Activated CD4-positive, alpha-beta T cell treated with anti-CD3 and anti-CD28 coated beads, Interleukin-2, amount 10 ng/mL, durations not matched to agents 7 days and 5 days (primary cell): ENCODE measurements at places on chromosomes 6 and 20.

- H3K27me3 ChIP-seq: no peaks in the 10 kb centered on the region
- H3K4me3 ChIP-seq: no peak overlapping the region
- H3K36me3 ChIP-seq: peaks cover 6% of the 10 kb centered on the region
- DNase-seq: no peak
These were observed 14.5 kb downstream of the REV3L start for GRCh38 chr6:111468329-111469012.

- DNase-seq: no peak
- H3K36me3 ChIP-seq: no peaks in the 10 kb centered on the region
- H3K27me3 ChIP-seq: no peaks in the 10 kb centered on the region
These were observed 44.1 kb downstream of the GJA1 start for GRCh38 chr6:121479486-121480098.

DNA sequence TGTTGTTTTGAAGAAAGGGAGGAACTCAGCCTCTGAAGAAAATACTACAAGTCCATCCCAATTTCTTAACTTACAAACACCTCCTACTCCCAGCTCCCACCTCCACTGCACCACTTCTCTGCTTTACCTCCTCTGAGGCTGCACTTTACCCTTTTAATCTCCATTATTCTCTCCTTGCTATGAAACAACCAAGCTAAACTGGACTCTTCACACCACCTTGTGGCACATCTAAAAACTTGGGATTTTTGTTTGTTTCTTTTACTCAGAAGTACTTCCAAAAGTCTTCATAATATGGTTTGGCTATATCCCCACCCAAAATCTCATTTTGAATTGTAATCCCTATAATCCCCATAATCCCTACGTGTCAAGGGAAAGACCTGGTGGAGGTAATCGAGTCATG, 142.2 kb downstream of the MOXD1 start:
- H3K4me3 ChIP-seq: no peak overlapping the region
- no peaks in the 10 kb centered on the region for H3K36me3 ChIP-seq
- no peak overlapping the region for H3K27ac ChIP-seq

DNA sequence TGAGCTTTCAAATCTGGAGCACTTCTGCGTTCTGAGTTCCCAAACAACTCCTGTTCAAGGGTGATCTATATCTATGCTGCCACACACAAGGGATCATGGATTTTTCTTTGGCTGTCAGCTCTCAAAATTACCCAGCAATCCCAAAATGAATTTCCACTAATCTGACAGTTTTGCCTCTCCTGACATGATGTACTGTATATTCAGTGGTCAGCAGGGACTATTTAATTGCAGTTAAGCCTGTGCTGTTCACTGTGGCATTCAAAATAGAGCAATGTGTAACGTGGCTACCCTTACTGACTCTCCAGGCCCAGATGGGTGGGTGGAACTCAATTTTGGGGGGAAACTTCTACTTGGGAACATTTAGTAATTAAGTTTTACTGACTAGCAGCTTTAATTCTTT, 283.8 kb upstream of the TSHZ2 start:
- H3K4me3 ChIP-seq: no peak overlapping the region
- H3K27ac ChIP-seq: no peak overlapping the region
- H3K27me3 ChIP-seq: no peaks in the 10 kb centered on the region
- no peak for DNase-seq
- H3K36me3 ChIP-seq: no peaks in the 10 kb centered on the region
- no peaks in the 10 kb centered on the region for H3K4me1 ChIP-seq

GRCh38 chr20:56347628-56348304, 11.0 kb upstream of the FAM210B start:
- DNase-seq: no peak
- H3K27me3 ChIP-seq: peaks cover 43% of the 10 kb centered on the region
- H3K4me3 ChIP-seq: no peak overlapping the region
- H3K4me1 ChIP-seq: peaks cover 5% of the 10 kb centered on the region
- H3K27ac ChIP-seq: no peak overlapping the region
- H3K36me3 ChIP-seq: no peaks in the 10 kb centered on the region

DNA sequence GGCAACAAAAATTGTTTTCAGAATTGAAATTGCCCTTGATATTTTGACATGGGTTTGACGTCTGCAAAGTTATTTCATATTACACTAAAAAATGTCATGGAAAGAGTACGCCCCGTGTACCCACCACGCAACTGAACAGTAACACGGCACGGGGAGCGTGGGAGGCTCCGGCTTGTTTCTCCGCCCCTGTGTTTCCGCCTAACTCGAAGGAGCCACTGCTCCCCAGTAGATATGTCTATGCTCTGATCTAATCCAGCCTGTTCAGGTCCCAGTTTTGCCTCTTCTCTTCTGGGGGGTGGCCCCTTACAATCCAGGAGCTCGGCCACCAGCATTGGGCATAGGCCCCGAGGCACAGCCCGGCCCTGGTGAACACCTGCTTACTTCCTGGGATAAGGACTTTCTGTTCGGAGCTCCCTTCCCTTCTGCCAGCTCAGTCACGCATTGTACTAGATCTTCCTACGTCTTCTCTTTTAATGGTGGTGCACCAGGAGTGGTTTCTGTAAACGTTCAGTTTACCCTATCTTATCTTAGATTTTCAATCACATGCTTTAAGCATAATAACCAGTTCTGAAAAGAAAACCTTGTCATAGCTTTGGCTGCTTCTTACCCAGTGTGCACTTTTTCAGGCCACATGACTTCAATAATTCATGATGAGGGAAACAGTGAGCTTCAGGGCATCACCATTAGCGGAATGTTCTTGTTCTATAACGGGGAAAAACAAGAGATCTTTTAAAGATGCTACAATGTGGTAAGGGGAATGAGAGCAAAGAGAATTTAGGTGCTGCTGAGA, 43.9 kb upstream of the EXOC2 start:
- no peak for DNase-seq
- H3K4me1 ChIP-seq: peaks cover 5% of the 10 kb centered on the region
- no peak overlapping the region for H3K4me3 ChIP-seq
- H3K27me3 ChIP-seq: peaks cover 8% of the 10 kb centered on the region

- H3K4me1 ChIP-seq: peaks cover 55% of the 10 kb centered on the region
- DNase-seq: no peak
These were observed 79.2 kb downstream of the NOL4L start for GRCh38 chr20:32505723-32506473.

GRCh38 chr6:36066817-36067216, 39.2 kb downstream of the MAPK14 start:
- no peak for DNase-seq
- H3K4me1 ChIP-seq: peaks cover 20% of the 10 kb centered on the region
- H3K27ac ChIP-seq: no peak overlapping the region
- H3K27me3 ChIP-seq: no peaks in the 10 kb centered on the region
- H3K36me3 ChIP-seq: peaks cover 15% of the 10 kb centered on the region
